ENCODE measurements at places on chromosomes 5 and 9. TPM values are rescaled to one million over a fixed set of nuclear protein-coding genes. Genes with fewer than 3 reads are reported as not detected.

CER1 gene
- polyA plus RNA-seq, result not detected

GPBP1 gene
- polyA plus RNA-seq, result 23.2 TPM

GPX8 gene
- polyA plus RNA-seq, result not detected

LCN1 gene
- polyA plus RNA-seq, result not detected

TLE4 gene
- 21.7 TPM for polyA plus RNA-seq

CARTPT gene
- not detected for polyA plus RNA-seq

TXNDC8 gene
- polyA plus RNA-seq, result not detected

CFAP77 gene
- polyA plus RNA-seq, result not detected

C5 gene
- 1.2 TPM for polyA plus RNA-seq

MYMK gene
- not detected for polyA plus RNA-seq

DNAH5 gene
- not detected for polyA plus RNA-seq

DMGDH gene
- not detected for polyA plus RNA-seq

ACTL7B gene
- not detected for polyA plus RNA-seq

CYLC2 gene
- polyA plus RNA-seq, result not detected
